ENCODE measurements at places on chromosomes 7 and 10.
A peak's percentile ranks its signal among the peaks of the same experiment; 100 is the strongest.

GRCh38 chr7:77658928-77659327 lies 37.3 kb upstream of the RSBN1L start:
- DNase-seq = no peak

DNA sequence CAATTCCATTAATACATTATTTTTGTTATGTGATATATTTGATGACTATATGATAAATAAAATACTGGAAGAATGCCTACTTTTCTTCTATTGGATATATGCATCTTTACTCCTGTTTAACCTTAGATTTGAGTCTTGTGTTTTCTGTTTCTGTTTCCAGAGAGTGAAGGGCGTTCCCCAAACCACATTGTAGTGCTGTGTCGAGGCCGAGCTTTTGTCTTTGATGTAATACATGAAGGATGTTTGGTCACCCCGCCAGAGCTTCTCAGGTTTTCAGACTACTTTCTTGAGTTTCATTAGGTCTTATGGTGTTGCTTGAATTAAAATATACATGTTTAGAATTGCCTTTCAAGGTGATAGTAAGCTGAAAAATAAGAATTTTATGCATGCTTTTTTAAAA lies 23.8 kb downstream of the CROT start:
- DNase-seq = peak; percentile 45

DNA sequence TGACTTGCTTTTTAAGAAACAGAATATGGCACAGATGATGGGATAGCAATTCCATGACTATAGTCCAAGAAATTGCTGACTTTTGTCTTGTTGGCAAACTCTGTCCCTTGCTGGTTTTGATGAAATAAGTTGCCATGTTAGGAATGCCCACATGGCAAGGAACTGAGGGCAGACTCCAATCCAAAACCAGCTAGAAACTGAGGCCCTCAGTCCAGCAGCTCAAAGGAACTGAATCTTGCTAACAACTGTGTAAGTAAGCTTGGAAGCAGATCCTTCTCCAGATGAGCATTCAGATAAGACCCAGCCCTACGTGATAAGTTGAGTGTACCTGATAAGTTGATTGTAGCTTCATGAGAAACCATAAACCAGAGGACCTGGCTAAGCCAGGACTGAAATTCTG lies 64.3 kb upstream of the BMPER start:
- no peak for DNase-seq

DNA sequence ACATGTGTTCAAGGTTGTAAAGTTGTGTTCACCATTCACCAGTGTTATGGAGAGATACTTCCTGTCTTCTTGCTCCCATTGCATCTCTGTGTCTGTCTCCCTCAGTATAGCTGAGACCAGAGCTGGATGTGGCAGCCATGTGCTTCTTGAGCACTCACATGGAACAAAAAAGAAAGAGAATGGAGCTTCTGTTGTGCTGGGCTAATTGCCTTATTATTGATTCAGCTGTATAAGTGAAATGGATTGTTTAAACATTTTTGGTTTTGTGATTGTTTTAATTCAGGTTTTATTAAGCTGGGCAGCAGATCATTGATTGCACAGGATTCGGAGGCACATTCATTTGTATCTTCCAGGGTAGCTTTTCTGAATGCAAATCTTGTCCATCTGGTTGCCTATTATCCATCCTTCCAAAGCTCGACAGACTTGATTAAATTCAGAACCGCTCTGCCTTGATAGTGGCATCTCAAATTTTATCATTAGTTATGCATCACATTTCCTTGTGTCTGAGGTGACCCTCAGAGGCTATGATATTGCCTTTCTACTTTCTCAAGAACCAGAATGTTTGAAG lies 119.9 kb downstream of the CCNY start:
- no peak for DNase-seq

DNA sequence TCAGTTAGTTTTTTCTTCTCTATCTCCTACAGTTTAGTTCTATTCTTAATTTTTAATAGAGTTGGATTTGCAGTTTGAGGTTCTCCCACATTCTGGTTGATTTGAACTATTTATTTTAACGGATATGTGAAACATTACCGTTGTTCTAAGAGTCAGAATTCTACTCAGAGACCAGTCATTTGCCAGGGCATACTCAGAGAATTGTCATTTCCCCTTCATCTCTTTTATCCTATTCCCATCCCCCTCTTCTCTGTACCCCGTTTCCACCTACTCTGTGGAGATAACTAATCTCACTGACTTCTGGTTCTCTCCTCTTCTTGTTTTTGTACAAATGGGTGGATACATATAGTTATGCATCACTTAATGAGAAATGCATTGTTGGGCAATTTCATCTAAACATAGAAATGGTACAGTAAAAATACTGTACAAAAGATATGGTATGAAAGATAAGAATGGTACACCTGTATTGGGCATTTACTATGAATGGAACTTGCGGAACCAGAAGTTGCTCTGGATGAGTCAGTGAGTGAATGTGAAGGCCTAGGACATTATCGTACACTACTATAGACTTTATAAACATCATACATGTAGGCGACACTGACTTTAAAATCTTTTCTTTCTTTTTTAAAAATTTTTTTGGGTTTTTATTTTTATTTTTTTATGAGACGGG lies 53.1 kb downstream of the INPP5F start:
- DNase-seq = no peak

All from CD8-positive, alpha-beta T cell (primary cell).